Stimulated activated CD8-positive, alpha-beta memory T cell treated with anti-CD3 and anti-CD28 coated beads, Interleukin-7, amount 100 ng/mL, for 48 hours (primary cell): ENCODE measurements at places on chromosomes 1 and 21.
A peak's percentile ranks its signal among the peaks of the same experiment; 100 is the strongest.

DNA sequence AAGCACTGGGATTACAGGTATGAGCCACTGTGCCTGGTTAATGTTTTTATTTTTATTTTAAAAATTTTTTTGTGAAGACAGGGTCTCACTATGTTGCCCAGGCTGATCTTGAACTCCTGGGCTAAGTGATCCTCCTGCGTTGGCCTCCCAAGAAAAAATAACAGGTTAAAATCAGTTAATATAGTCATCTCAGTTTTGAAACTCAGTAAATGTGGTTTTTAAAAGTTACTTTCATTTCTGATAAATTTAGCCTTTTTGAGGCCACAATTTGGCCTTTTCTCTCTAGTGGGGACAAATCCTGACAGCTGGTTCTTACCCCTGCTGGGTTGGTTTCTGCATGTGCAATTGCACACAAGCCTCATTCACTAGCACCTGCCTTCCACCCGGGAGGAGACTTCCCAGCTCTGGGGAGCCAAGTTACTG, 13.3 kb downstream of the PMF1 start:
- DNase-seq, result no peak

GRCh38 chr1:240484804-240485443, 127.0 kb downstream of the GREM2 start:
- no peak for DNase-seq

DNA sequence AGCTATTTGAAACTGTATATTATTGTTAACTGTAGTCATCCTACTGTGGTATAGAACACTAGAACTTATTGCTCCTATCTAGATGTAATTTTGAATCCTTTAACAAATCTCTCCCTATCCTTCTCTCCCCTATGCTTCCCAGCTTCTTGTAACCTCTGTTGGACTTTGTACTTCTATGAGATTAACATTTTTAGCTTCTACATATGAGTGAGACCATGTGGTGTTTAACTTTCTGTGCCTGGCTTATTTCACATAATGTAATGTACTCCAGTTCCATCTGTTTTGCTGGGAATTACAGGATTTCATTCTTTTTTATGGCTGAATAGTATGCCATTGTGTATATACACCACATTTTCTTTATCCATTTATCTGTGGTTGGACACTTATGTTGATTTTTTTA, 64.5 kb upstream of the KIAA1614 start:
- no peak for DNase-seq

DNA sequence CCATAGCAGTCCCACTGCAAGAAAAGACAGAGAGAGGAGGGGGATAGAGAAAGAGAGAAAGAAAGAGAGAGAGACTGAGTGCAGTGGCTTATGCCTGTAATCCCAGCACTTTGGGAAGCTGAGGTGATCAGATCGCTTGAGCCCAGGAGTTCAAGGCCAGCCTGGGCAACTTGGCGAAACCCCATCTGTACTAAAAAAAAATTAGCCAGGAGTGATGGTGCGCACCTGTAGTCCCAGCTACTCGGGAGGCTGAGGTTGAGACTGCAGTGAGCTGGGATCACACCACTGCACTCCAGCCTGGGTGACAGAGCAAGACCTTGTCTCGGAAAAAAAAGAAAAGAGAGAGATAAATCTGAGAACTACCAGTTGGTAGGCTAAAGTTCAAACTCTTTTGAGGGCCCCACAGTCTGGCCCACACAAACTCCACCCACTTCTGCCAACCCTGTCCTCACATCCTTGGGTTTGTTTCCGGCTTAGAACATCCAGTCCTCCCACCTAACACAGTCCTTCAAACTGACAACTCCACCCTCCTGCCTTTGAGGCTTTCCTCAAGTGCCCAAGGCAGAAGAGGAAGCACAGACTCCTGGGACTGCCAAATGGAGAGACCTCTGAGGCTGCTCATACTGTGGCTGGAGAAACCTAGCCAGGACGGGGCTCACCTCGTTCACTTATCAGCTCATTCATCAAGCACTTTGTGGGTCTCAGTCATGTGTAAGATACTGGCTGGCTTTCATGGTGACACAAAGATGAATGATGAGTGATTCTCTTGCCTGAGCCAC, 20.1 kb downstream of the TFAP2E start:
- no peak for DNase-seq

- no peak for DNase-seq
Observed at GRCh38 chr1:229130028-229130668, 140.8 kb upstream of the RAB4A start.

DNA sequence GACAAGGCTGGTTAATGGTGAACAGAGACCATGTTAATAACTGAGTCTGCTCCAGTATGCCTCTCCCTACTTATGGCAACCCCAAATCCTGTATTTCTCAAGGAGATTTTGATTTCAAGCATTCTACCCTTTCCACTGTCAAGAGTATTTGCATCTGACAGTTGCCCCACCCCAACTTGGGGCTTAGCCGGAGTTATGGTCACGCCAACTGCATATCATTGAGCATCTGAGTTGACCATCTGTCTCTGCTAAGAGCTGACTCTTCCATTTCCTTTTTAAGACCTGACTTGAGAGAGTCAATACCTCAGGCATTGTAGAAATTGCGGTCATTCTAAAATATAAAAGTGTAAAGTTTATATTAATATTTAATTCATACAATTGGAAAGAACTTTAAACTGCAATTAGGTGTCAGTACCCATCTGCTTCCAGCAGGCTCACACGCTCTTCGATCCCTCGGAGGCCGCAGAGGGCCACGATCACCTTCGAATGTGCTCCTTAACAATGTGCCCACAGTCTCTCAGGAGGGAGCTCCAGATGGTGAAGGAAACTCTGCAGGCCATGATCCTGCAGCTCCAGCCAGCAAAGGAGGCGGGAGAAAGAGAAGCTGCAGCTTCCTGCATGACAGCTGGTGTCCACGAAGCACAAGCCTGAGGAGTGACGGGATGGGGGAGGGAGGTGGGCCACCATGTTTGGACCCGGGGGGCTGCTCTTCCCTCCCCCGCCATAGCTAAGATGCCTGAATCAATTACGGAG, 409.8 kb downstream of the DISC1 start:
- DNase-seq, result no peak

- DNase-seq, result no peak
Observed at GRCh38 chr1:118828038-118828437, 160.1 kb downstream of the TBX15 start.

GRCh38 chr1:70966018-70966638, 81.5 kb downstream of the PTGER3 start:
- DNase-seq, result no peak

DNA sequence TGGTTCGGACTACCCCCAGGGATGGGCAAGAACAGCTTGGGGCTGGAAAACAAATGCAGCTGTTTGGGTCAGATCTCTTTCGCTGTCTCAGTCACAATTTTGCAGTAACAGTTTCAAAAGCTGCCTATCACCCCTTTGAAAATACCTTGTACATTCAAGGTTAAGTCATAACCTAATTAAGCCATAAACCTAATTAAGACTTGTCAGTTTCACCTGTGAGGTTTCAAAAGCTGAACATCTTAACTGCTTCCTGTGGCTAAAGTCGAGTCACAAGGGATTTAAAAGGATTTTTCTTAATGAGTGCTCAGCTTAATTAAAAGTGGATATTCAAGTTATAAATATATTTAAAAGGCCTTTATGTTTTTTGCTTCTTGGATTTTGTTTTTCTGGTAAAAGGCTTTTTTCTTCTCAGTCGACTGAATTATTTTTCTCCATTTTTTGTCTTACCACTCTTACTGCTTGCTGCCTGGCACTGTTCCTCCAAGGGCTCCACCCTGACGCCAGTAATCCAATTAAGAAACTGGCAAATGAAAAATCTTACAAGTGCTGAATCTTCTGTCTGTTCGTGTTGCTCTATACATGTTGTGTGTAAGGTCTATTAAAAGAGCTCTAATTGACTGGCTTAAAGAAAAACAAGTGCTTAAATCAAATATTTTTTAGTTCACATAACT, 31.3 kb downstream of the CBR1 start:
- no peak for DNase-seq

- DNase-seq, result no peak
Observed at GRCh38 chr1:6969762-6970161, 184.5 kb downstream of the CAMTA1 start.

DNA sequence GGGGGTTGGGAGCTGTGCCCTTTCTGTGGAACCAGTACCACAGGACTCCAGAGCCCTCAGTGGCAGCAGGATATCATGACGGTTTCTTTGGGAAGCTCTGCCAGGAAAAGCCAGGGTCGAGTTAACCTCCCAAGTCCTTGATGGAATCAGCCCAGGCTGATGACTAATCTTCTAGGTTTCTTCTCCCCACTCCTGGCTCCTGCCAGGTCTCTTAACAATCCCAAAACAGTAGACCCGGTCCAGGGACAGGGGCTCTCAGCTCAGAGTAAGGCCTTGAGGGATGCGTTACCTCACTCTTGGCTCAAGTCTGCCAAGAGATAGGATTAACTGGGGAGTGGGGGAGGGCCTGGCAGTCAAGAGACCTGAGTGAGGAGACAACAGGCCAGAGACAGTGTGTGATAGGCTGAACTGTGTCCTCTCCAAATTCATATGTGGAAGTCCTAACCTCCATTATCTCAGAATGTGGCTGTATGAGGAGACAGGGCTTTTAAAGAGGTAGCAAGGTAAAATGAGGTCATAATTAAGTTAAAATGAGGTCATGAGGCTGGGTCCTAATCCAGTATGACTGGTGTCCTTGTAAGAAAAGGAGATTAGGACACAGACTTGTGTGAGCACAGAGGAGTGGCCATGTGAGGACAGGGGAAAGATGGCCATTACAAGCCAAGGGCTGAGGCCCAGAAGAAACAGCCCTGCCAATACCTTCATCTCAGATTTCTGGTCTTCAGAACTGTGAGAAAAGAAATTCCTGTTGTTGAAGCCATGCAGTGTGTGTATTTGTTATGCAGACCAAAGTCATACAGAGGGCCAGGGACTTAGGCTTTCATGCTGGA, 95.0 kb downstream of the BEND5 start:
- DNase-seq, result no peak

DNA sequence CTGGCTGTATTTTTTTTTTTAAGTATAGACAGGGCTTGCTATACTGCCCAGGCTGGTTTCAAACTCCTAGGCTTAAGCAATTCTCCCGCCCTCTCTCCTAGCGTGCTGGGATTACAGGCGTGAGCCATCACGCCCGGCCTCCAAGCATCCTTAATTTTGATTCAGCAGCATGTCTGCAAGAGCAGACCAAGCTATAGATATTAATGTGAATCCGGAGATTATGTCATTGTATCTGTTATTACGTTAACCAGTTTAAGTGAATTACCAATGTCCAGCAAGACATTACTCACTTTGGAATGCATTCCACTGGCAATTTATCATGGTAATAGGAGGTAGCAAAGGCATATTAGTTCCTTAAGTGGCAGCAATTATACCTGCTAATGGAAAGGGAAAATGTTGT, 179.7 kb downstream of the CHRM3 start:
- DNase-seq, result no peak

DNA sequence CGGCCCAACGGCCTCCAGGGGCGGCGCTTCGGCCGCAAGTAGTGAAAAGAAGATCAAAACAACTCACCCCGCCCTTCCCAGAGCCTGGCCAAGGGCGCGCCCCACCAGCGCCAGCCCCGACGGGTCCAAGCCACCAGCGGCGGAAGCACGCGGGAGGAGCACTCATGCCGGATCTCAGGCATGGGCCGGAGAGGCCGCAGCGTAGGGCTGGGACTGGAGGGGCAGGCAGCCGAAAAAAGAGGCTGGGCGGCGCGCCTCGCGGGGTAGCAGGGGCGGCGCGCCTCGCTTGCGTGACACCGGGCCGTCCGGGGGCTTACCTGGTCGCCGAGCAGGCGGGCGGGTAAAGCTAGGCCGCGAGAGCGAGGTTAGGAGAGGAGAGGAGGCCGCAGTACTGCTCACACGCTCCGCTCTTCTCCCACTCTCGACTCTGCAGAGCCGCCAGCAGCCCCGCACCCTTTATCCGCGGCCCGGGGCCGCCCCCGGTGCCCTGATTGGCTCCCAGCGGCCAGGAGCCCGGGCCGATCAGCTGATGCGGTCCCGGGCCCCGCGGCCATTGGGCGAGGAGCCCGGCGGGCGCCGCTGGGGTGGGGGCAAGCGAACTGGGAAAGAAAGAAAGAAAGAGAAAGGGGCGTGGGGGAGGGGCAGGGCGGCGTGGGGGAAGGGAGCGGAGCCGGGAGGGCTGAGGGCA, at the start of gene GLUL:
TSS of gene GLUL (minus strand) at position 429 of the 688 bp plus-strand sequence. CDS start 3,053 bp downstream, outside the sequence.
- DNase-seq, result no peak

GRCh38 chr1:228397966-228398365, 8.7 kb downstream of the TRIM11 start:
- no peak for DNase-seq

DNA sequence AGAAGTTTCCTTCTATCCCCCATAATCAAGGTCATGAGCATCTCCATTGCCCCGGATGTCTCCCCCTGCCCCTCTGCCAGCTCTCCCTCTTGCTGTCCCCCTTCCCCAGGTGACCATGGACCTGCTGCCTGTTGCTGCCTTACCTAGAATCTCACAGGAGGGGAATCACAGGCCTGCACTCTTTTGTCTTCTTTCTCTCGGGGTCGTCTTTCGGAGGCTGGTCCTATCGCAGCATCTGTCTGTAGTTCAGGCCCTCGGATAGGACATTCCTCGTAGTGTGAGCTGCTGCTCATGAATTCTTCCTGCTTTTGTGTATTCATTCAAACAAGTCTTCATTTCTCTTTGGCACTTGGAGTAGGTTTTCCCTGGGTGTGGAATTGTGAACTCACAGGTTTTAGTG, 39.9 kb upstream of the ACTRT2 start:
- no peak for DNase-seq

- DNase-seq, result no peak
Observed at GRCh38 chr1:200072636-200073285, 45.3 kb downstream of the NR5A2 start.

- DNase-seq, result no peak
Observed at GRCh38 chr1:224747578-224747977, 131.5 kb downstream of the CNIH3 start.

GRCh38 chr1:13730751-13731482, 30.9 kb downstream of the PRDM2 start:
- peak; percentile 84 for DNase-seq

DNA sequence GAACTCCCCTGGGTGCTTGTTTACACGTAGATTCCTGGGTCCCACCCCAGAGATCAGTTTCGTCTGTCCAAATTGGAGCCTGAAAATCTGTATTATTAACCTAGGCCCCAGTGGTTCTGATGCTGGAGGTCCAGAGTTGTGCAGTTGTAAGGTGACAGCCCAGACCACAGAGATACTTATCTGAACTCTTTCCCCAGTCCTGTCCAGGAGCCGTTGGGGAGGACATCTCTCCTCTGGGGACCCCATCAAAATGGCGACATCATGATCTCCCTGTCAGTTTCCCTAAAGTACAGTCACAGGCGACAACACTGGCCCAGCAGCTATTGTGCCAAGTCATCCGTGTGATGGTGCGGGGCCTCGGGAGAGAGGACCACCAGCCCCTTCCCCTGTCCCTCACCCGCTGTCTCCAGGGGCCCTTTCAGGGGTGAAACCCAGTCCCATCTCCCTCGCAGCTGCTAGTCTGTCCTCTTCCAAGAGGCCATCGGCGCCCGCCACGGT, 749 bp upstream of the EFHD2 start:
- DNase-seq, result no peak

DNA sequence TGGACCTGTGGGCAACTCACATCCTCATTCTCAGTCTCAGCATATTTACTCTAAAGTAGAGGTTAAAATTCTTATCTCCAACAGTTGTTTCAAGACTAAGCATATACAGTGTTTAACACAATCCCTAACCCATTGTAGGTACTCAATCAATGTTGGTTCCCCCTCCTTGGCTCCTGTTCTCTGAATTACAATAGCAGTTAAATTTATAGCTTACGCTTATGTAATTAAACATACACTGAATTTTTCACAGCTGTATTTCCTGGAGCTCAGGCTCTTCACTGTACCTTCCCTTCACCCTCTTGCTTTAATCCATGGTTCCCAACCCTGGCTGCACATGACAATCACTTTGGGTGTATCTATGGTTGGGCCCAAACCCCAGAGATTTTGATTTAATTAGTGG, 89.4 kb downstream of the LPAR3 start:
- no peak for DNase-seq
